ENCODE measurements at places on chromosomes 7 and 10.

GRCh38 chr7:2478399-2478785 is 2.2 kb upstream of the GRIFIN start:
- no peak for DNase-seq

GRCh38 chr10:103921750-103922195 is 3.8 kb upstream of the STN1 start:
- no peak for DNase-seq

GRCh38 chr7:98085674-98086073 is 21.0 kb upstream of the LMTK2 start:
- no peak for DNase-seq

GRCh38 chr7:134302120-134302519 is 14.6 kb downstream of the SLC35B4 start:
- no peak for DNase-seq

- DNase-seq, result no peak
Observed at GRCh38 chr10:15229268-15229667, 60.8 kb upstream of the NMT2 start.

GRCh38 chr10:104498347-104499081 is 142.6 kb upstream of the SORCS3 start:
- no peak for DNase-seq

DNA sequence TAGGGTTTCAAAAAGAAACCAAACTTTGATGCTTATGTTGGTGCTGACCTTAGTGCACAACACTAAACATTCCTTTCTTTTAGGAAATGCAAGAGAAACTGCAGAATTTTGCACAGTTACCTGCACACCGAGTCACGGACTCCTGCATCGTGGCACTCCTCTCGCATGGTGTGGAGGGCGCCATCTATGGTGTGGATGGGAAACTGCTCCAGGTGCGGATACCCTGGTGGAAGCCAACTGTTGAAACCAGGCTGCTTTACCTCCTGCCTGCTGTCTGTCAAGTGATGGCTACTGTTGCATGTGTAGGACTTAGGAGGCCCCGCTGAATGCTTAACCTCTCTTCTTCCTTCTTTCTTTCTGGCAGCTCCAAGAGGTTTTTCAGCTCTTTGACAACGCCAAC is 11.7 kb downstream of the CASP2 start:
- peak; percentile 30 for DNase-seq

DNA sequence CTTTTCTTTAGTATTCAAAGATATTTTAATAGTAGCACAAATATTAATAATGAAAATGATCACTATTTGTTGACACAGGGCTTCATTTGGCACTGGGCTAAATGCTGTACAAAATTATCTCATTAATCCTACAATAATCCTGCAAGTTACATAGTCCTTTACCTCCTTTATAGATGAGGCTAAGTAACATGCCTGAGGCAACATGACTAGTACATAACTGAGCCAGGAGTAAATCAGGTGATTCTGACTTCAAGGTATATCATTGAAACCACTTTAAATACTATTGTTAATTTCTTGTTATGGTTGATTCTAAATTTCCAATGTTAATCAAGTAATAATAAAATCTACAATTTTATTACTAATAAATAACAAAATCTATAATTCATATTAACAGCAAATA is 39.8 kb downstream of the SEM1 start:
- no peak for DNase-seq

DNA sequence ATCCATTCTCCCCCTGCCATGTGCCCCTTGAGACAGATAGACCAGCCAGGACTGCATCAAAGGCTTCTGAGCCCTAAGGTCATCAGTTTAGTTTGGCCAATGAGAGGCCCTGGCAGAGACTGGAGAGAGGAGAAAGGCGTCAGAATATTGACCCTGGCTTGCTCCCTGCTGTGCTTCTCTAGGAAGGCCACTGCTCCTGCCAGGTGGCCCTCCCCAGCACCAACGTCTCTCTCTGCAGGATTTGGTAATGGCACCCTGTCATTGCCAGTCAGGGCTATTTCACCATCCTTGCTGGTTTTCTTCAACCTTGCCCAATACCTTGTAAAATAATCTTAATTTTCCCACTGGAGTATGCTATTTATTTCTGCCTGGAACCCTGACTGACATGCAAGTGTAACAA is 38.8 kb upstream of the ZRANB1 start:
- DNase-seq, result no peak

GRCh38 chr10:127944256-127944655 is 37.4 kb downstream of the PTPRE start:
- DNase-seq, result no peak

DNA sequence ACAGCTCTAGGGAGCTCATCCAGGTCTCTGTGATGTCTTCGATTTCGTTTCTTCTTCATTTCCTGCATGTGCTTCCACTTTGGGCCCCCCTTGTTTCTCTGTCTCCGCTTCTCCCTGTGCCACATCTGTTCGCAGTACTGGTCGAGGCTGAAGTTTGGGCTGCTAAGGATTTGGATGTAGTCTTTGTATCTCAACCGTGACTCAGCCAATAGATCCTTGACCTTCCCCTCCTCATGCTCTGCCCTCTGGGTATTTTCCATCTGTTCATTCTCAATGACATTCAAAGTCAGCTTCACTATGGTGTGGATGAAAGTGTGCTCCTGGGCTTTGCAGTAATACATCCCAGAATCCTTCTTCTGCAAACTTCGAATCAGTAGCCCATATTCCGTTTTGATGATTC is 187.4 kb downstream of the SEMA3D start:
- no peak for DNase-seq

GRCh38 chr7:24821045-24821753 is 63.9 kb upstream of the GSDME start:
- no peak for DNase-seq

GRCh38 chr10:74213571-74214162 is 62.6 kb downstream of the ADK start:
- peak; percentile 18 for DNase-seq

Measured in NCI-H1694 treated with DMSO at 0.1 percent for 48 hours (cell line).